ENCODE measurements at places on chromosomes 6 and 20.
A peak's percentile ranks its signal among the peaks of the same experiment; 100 is the strongest.

DNA sequence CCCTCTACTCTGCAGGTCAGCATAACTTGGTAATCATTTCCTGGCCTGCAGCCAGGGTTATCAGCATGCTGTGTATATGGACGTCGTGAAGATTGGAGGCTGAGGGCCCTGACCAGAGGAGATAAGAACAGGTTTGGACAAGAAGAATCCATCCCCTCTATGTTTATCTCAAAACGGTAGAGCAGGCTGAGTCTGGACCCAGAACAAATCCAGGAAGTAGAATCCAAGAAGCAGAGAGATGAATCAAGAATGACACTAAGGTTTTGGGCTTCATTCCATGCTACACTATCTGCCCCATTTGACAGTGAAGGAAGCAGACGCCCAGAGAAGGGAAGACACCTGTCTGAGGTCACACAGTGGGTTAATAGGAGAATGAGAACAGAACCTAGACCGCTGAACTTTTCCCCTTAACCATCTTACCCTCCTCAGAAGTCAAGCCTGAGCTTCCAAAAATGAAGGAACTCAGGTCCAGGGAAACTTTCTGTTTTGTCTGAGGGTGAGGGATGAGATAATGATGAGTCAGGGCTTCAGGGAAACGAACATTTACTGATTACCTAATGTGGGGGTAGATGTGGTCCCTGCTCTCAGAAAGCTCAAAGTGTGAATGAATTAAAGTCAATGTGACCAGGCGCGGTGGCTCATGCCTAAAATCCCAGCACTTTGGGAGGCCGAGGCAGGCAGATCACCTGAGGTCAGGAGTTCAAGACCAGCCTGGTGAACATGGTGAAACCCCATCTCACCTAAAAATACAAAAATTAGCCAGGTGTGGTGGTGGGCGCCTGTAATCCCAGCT, 9.4 kb upstream of the COMMD7 start:
- no peak for DNase-seq

DNA sequence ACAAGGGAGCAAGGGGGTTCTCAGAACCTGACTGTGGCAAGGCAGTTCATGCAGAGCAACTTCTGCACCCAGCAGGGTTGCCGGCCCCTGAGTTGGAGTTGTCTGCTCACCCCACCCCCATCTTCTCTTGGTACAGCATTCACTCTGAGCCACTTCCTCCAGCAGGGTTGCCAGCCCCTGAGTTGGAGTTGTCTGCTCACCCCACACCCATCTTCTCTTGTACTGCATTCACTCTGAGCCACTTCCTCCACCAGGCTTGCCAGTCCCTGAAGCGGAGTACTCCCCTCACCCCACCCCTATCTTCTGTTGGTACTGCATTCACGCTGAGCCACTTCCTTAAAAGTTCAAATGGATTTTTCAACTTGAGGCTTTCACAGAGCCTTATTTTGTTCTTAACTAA, 79.7 kb upstream of the SYNDIG1 start:
- DNase-seq: no peak

DNA sequence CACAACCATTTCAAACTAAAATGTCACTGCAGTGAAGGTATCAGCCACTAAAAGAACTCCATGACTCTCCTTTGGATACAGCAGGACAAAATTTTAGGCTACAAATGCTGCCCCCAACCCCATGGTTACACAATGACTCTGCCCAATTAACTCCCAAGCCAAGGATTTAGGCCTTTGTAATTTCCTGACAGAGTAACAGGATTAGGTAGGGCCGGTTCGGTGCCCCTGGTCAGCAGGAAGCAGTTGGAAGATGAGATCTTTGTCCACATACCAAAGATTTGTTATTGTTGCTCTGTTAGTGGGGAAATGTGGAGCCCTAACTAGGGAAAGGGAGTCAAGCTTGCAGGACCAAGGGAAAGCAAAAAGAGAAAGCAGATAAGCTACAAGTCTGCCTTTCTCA, 26.7 kb upstream of the RIPK1 start:
- no peak for DNase-seq

- DNase-seq: no peak
These were observed 42.2 kb downstream of the FLRT3 start for GRCh38 chr20:14295238-14295637.

DNA sequence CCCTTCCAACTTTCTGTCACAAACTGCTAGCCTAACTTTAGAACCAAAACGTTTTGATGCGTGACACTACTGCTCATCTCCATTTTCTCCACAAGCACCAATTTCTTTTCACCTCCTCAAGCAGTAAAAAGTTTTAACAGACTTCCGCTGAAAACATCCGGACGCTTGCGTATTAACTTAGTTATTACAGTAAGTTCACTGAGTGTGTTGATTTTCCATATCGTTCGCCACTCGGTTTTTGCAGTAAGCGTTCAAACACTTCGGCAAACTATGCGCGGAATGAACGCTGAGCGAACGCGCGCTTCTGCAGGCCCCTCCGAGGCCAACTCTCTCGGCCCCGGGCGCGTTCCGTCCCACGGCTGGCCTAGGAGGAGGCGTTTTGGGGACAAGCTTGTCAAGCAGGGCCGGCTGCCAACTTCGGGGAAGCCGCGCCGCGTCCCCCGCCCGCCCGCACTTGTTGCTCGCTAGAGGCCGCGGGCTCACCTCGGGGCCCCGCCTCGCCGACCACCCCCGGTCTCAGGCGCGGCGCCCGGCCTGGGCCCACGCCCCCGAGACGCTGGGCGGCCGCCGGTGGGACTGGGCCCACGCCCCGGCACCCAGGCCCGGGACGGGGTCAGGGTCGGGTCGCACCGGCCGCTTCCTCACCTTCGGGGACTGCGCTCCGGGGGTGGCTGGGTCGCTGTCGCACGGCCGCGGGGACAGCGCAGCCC, 945 bp downstream of the PHF10 start:
- DNase-seq: peak; percentile 37

DNA sequence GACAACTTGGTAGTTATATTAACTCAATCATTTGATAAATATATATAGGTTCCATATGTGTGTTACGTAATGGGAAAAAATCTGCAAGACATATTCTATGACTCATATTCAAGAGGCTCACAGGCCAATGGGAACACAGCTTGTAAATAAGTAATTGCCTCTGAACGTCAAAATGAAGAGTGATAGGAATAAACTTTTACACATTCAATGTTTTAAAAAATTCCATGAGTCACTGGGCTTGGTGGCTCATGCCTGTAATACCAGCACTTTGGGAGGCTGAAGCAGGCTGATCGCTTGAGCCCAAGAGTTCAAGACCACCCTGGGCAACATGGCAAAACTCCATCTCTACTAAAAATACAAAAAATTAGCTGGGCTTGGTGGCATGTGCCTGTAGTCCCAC, 209.4 kb upstream of the MCHR2 start:
- no peak for DNase-seq

- no peak for DNase-seq
These were observed 155.9 kb downstream of the JARID2 start for GRCh38 chr6:15401769-15402250.

DNA sequence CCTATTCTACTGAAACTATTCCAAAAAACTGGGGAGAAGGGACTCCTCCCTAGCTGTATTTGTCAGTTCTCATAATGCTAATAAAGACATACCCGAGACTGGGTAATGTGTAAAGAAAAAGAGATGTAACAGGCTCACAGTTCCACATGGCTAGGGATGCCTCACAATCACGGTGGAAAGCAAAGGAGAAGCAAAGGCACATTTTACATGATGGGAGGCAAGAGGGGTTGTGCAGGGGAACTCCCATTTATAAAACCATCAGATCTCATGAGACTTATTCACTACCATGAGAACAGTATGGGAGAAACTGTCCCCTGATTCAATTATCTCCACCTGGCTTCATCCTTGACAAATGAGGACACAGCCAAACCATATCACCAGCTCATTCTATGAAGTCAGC, 111.2 kb upstream of the RIPOR2 start:
- DNase-seq: no peak

DNA sequence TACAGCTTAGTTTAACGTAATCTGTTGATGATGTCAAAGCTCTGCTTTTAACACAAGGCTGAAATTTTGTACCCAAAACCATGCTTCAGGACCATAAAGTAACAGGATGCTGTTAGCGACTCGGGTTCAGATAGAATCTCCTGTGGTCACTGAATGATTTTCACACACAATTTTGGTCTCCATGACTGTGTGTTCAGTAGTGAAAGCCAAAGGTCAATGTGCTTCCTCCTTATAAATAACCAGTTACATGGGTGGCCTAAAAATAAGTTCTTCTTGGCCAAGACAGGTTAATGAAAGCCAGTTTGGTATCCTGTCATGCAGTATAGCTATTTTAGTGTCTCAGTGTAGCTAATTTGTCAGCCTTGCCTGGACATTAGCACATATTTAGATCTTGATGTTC, 19.1 kb upstream of the LOC128125822 start:
- DNase-seq: no peak

DNA sequence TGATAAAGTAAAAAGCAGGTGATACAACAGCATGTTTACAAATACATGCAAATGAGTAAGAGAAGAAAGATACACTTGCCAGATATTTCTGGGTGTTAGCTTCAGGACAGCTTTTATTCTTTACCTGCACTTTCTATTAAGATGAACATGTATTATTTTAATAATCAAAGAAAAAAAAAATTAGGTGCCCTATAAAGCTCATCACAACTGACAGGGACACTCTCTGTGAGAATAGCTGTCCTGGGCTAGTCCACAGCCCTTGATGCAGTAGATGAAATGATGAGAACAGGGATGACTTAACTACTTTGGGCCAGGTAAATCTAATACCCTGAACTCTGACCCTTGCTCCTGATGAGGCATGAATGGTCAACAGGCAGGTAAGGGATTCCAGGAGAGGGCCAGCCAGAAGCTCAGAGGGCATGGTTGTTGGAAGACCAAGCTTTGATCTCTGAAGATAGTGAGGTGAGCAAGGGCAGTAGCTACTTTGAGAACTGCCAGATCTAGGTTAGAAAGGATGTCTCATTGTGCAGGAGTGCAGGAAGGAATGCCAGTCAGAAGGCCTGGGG, 15.6 kb downstream of the NSFL1C start:
- no peak for DNase-seq

- DNase-seq: no peak
These were observed 73.2 kb upstream of the HCRTR2 start for GRCh38 chr6:55101157-55101556.

DNA sequence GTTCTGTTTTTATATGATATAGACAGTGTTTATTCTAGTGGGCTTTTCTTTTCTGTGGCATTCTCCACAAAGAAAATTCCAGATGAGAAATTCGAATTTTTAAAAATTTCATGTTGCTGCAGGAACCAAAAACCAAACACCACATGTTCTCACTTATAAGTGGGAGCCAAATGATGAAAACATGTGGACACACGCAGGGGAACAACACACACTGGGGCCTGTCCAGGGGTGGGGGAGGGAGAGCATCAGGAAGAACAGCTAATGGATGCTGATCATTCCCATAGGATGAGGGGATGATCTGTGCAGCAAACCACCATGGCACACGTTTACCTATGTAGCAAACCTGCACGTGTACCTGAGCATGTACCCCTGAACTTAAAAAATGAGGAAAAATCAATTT, 499.0 kb upstream of the SLC35B3 start:
- DNase-seq: no peak

DNA sequence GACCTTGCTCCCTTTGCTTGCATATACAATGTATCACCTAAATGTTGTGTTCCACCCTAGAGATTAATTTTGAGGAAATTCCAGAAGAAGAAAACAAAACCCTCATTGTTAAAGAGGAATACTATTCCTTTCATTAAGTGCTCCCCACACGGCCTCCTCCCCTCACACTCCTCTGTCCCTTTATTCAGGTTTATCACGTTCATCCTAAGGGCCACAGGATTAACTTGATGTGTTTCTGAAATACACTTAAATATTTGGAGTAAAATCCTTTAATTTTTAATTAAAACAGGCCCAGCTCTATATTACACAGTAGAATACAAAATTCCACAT, 89.4 kb upstream of the MRPS10 start:
- no peak for DNase-seq

- DNase-seq: no peak
These were observed 14.9 kb downstream of the FGD2 start for GRCh38 chr6:37020381-37020780.

GRCh38 chr6:92723390-92723931, 695.9 kb downstream of the EPHA7 start:
- no peak for DNase-seq

- no peak for DNase-seq
These were observed 49.4 kb upstream of the IRF4 start for GRCh38 chr6:341914-342831.

GRCh38 chr20:6362245-6362644, 239.4 kb upstream of the FERMT1 start:
- DNase-seq: no peak

GRCh38 chr20:14711652-14712051, 374.2 kb upstream of the FLRT3 start:
- no peak for DNase-seq

- peak; percentile 9 for DNase-seq
These were observed at the start of gene RAET1G for GRCh38 chr6:149922642-149923326. Gene RAET1G (minus strand): TSS chr6:149923121. CDS start chr6:149923010, 111 bp downstream.

DNA sequence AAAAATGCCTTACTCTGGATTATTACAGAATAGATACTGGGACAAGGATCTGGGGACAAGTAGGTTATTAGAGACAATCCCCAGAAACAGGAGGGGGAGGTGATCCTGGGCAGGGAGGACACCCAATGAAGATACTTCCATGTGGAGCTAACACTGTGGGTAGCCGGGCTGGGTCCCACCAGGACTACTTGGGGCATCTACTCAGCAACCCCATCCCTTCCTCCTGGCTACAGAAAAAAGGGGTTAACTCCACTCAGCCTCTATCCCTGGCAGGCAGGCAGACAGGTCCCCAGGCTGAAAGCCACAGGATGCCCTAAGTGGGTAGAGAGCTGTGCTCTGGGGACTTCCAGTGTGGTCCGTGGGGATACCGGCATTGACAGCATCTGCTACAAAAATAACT, 68.0 kb upstream of the NXT1 start:
- no peak for DNase-seq

DNA sequence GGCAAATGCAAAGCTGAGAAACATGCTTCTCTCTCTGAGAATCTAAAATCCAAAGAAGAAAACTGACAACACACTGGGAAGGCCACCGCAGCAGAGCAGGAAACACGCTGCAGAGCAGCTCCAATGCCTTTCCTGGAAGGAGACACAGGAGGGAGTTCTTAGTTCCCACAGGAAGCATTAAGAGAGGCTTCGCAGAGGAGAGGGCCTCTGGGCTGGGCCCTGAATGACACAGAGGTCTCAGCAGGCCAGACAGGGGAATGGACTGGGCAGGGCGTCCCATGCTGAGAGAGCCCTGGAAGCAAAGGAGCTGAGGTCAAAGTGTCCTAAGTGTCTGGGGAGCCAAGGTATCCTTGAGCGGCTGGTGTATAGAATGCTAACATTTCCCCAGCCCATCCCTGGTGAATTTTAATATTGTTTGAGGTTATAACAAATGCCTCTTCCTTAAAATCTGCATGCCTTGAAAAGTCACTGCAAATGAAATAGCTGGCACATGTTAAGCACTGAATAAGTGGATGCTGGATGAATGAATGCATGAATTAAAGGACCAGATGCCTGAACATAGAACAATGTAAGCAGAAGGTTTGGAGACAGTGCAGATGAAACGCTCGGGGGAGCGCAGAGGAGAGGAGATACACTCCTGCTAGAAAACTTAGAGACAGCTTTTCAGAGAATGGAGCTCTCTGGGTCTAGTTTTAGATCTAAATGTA, 110.0 kb upstream of the SYNDIG1 start:
- no peak for DNase-seq

Measured in caudate nucleus (tissue), 63 donors.